Activated naive CD8-positive, alpha-beta T cell treated with anti-CD3 and anti-CD28 coated beads, Interleukin-2, amount 50 U/mL, for 24 hours (primary cell): ENCODE measurements at places on chromosomes 6 and 20.
A peak's percentile ranks its signal among the peaks of the same experiment; 100 is the strongest.

DNA sequence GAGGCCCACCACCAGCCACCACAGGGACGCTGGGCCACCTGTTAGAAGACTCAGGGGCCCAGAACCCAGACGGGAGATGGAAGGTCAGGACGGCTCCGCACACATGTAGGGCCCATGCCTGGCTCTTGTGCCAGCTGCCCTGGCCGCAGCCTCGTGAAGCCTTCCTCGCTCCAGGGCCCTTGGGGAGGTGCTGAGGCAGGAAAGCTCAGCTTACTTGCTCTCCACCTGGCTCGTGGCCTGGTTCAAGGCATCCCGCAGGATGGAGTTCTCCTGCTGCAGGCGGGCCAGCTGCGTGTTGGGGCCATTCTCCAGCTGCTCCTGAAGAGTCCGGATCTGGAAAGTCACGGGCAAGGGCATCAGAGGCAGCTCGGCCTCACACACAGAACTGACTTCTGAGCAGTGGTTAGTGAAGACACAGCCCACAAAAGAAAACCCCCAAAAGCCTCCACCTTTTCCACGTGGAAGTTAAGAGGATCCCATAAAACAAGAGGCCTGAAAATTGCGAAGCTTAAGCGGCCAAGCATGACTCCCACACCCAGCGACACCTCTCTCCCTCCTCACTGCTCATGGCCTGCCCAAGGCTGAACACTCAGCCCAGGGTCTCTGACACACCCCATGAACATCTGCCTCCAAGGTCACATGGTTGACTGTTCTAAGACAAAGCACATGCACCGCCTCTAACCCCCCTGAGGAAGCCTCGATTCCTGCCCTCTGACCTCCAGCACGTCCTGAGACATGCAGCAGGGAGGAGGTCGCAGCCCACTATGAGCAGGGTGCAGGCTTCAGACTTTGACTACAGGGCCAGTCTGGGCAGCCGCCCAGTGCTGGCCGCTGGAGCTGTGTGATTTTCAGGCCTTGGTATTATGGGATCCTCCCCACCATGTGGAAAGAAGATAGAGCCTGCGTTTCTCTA lies 46.5 kb downstream of the RRBP1 start:
- DNase-seq, result no peak

- no peak for DNase-seq
Observed at GRCh38 chr20:7503501-7503900, 436.8 kb downstream of the HAO1 start.

GRCh38 chr6:112281821-112282615 lies 27.7 kb upstream of the LAMA4 start:
- DNase-seq, result no peak

- DNase-seq, result no peak
Observed at GRCh38 chr20:16063881-16064280, 509.4 kb downstream of the KIF16B start.

- no peak for DNase-seq
Observed at GRCh38 chr6:161035182-161035980, 43.8 kb downstream of the MAP3K4 start.

- DNase-seq, result no peak
Observed at GRCh38 chr6:43851204-43851865, 81.3 kb downstream of the VEGFA start.

GRCh38 chr20:5691918-5692618 lies 58.1 kb upstream of the SHLD1 start:
- DNase-seq, result no peak

DNA sequence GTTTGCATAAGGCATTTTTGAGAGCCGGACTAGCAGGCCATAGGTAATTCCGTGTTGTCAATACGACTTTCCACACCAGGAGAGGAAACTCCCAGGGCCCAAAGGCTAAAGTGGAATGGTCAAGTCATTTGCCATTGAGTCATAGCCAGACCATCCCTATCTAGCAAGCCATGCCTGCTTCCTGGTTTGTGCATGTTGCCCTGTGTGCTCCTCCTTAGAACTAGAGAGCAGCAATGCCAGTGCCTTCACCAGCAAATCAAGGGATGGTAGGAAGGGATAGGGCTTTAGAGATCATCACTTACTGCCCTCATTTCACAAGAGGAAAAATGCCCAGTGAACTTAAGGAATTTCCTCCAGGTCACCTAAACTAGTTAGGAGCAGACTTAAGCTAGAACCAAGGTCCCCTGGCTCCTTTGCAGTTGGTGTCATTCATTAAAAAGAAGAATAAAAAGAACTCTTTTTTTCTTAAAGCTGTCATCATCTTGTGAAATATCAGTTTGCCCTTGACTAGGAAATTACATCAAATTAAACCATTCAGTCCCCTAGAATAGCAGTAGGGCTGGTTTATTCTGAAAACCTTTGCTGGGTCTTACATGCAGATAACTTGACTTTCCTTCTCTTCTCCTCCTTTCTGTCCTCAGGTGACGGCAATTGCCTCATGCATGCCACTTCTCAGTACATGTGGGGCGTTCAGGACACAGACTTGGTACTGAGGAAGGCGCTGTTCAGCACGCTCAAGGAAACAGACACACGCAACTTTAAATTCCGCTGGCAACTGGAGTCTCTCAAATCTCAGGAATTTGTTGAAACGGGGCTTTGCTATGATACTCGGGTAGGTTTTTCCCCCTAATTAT lies 7.4 kb downstream of the TNFAIP3 start:
- DNase-seq, result no peak

- no peak for DNase-seq
Observed at GRCh38 chr6:70289299-70289698, 13.6 kb downstream of the COL9A1 start.

- DNase-seq, result no peak
Observed at GRCh38 chr20:12414446-12415274, 497.0 kb downstream of the BTBD3 start.

DNA sequence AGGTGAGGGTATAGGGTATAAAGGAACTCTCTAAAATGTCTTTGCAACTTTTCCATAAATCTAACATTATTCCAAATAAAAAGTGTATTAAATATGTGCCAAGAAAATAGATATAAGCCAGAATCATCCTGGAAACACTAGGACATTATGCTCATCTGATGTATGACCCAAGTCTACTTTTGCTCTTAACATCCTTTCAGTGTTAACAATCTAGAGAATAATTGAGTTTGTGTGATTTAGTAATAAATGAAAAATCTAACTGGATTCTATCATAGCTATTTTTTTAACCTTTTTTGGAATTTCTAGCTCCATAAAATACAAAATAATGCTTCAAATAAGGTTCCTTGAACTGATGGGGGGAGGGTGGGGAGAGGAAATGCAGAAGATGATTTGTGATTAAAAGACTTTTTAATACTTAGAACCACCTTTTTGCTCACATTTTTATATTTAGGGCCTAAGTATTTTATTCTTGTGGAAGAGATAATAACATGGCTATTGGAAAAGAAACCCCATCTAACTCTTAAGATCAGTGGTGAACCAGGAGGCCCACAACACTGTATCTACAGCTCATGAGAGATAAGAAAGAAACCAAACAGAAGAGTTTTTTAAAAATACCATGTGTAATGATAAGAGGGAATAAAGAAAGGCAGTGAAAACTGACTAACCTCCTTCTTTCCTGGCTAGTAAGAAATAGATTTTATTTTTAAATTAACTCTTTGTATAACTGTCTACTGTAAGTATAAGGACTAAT lies 68.5 kb downstream of the PDSS2 start:
- DNase-seq, result no peak

DNA sequence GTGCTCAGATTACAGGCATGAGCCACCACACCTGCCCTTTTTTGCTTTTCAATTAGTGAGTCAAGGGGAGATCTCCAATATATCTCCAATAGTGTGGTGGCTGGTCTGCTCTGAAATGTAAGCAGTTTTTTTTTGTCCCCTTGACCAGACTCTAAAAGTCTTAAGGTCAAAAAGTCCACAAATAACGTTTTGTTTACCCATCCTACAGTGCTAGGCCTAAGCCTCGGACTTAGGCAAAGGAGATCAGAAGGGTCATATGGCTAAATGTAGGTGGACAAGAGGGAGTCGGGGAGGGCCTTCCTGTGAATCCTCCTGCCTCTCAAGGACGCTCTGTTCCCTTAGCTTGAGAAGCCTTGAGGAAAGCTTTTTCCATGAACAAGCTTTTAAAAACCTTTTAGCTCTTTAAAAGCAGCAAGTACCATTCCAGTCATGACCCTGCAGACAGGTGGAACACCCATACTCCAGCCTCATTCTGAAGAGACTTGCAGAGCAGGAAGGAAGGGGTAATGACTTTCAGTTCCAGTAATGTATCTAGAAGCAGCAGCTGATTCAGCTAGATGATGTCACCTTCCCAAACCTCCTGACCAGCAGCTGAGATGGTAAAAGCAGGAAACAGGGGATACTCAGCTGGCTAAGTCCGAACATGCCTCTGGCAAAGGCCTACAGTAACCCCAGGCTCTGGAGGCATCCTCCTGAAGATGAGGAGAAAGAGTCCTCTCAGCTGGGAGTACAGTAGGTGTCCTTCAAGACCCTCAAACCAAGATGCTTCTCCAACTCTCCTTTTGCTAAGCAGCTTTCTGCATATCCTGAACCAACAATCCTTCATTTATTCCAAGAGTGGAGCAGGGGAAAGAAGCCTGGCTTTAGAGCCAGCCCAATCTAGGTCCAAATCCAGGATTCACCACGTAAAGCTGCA lies 23.6 kb downstream of the BCL2L1 start:
- no peak for DNase-seq

DNA sequence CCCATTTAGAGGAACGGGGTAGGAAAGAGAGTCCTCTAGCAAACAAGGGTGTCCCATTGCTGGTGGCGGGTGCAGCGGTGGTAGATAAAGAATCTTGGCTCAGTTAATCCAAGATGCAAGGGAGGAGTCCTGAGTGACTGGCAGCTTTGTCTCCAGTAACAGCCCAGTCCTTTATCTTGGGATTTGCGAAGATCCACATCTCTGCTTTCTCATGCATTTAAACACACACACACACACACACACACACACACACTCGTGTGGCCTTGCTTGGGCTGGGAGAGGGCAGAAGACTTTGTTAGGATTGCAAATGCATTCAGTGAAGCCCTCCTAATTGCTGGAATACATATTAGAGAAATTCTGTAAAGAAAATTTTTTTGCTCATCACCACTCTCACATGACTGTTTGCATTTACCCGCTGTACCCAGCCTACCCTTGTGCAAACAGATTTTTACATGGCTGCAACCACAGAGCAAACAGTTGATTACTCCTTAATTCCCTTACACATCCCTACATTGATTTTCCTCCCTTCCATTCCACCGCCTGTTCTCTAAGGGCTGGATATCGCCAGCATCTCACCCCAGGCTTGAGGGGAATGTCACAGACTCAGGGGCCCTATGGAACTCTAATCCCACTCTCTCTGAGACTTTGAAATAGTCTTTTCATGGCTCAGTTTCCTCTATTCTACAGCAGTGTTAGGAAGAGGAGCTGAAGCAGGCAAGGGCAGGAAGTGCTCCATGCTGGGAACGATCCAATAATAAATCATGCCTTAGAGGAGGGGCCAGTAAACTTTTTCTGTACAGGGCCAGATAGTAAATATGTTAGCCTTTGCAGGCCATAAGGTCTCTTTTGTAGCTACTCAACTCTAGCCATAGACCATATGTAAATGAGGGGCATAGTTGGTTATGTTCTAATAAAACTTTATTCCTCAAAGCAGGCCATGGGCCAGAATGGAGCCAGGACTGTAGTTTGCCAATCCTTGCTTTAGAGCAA lies 3.5 kb downstream of the C6orf132 start:
- no peak for DNase-seq

GRCh38 chr6:108559884-108560462 lies 744 bp upstream of the FOXO3 start:
- peak; percentile 30 for DNase-seq

GRCh38 chr6:107543088-107543487 lies 53.2 kb downstream of the SOBP start:
- DNase-seq, result no peak

DNA sequence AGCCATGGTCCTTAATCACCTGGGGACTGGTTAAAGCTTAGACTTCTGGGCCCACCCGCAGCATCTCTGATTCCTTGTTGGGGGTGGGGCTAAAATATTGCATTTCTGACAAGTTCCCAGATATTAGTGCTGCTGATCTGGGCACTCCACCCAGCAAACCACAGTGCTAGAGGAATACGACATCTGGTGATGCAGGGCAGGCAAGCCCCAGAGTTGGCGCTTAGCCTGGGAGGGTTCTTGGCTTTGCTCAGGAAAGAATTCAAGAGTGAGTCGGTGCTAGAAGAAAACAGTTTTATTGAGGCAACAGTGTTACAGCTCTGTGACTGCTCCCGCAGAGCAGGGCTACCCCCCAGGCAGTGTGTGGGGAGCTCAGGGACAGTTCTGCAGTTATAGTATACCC lies 210.7 kb downstream of the TFAP2C start:
- DNase-seq, result no peak

GRCh38 chr6:160028487-160029275 lies 59.8 kb downstream of the IGF2R start:
- no peak for DNase-seq

DNA sequence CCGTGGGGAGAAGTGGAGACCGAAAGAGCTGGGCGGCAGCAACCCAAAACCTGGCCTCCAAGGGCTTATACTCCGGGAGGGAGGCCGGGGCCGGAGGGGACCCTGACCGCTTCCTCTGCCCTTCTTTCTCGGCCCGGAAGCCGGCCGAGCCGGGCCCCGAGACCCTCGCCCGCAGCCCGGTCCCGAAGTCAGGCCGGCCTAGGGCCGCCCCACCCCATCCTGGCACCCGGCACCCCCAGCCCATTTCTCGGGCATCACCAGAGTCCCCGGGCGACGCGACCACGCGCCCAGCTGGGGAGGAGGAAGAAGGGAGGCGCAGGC lies 572 bp upstream of the ZDHHC14 start:
- DNase-seq, result no peak

- no peak for DNase-seq
Observed at GRCh38 chr20:10578607-10579006, 95.2 kb downstream of the JAG1 start.

GRCh38 chr6:120871416-120872261 lies 462.6 kb downstream of the TBC1D32 start:
- DNase-seq, result no peak

DNA sequence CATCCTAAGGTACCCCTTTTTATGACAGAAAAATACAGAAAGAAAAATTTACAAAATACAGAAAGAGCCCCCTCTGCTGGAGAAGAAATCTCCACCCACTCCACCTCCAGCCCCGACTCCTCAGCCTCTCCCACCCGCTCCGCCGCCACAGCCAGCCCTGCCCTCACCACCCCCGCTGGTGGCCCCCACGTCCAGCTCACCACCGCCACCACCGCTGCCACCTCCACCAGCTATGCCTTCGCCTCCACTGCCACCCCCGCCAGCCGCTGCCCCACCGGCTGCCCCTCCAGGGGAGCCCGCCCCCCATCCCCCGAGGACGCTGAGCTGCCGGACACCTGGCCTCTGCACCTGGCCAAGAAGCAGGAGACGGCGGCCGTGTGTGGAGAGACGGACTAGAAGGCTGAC lies 17.7 kb downstream of the WFDC2 start:
- DNase-seq, result no peak

- DNase-seq, result no peak
Observed at GRCh38 chr6:110085285-110085684, 94.2 kb downstream of the WASF1 start.

DNA sequence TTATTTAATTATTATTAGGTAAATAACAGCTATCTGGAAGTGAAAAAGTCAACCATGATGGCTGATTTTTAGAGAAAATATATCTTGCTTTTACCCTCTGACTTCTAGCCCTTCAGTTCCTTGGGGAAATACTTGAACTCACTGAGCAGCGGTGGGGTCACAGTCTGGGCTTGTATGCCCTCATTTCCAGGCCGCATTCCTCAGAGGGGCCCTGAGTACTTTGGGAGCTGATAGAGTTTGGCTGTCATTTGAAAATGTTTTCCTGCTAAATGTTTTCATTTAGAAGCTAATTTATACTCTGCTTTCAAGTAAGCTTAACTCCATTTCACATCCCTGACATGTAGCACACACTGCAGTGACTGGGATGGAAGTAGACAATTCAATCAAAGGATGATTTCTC lies 1028.5 kb downstream of the KIF16B start:
- DNase-seq, result no peak

GRCh38 chr20:58669287-58670006 lies 18.4 kb downstream of the STX16 start:
- DNase-seq, result no peak
